ENCODE measurements at places on chromosomes 3 and 15.

DNA sequence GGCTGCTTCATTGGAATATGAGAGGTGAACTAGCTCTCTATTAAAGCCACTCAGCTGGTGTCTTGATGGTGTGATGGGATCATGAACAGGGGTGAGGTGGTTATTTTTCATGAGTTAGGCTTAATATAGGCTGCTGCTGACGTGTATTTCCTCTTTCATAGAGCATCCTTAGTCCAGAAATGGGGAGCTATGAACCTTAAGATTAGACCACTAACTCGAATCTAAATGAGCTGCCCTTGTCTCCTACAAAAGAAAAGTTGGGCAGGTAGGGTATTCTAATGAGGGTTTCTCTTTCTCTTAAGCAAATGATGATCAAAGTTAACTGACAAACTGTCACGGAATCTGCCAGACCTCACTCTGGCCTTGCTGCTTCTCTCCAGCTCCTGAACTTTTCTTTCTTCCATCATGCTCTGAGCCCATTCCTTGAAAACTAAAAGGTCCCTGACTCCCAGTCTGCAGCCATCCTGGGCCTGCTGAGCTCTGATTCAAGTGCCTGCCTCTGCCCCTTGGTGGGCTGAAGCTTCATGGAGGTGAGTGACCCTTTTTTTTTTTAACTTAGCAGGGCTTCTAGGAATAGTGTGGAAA, at the start of gene TRIM69:
TRIM69 (plus strand) TSS at position 348 of the 585 bp plus-strand sequence; CDS start at position 525, 177 bp downstream.
- no peak for DNase-seq

DNA sequence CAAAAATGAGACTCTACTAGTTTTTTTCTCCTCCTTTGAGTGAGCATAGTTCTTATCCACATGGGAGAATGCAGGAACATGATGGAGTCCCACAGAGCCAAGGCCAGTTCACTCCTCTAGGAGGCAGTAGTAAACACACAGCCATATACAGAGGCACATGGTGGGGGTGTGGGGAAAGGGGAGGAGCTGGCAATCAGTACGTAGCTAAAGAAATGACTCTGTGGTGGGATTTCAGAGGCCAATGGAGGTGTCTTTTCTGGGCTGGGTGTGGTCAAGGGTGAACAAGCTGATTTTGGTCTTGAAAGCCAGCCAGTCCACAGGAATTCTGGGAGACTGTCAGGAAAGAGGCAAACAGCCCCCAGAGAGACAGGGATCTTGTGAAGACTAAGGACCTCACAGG, 6.6 kb upstream of the RAB11A start:
- DNase-seq, result peak; percentile 58

- no peak for DNase-seq
Observed at GRCh38 chr3:99720985-99721632, 82.7 kb downstream of the COL8A1 start.

- DNase-seq, result no peak
Observed at GRCh38 chr3:128229106-128229857, 76.0 kb downstream of the EEFSEC start.

DNA sequence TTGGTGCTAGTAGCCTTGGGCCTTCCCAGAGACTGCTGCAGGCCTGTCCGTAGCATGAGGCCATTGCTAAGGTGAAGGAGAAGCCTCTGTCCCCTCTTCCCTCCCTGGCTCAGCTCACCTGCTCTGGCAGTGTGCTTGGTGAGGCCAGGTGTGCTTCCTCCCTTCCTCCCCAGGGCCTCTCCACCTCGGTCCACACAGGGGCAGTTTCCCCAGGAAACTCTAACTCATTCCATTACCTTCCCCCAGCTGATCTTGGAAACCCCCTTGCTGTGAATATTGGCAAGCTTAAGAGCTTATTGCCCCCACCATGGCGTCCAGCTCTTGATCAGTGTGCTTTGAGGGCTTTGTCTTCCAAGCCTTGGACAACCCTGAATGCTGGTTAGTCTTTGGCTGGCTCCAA, 52.7 kb downstream of the ZNF445 start:
- no peak for DNase-seq

DNA sequence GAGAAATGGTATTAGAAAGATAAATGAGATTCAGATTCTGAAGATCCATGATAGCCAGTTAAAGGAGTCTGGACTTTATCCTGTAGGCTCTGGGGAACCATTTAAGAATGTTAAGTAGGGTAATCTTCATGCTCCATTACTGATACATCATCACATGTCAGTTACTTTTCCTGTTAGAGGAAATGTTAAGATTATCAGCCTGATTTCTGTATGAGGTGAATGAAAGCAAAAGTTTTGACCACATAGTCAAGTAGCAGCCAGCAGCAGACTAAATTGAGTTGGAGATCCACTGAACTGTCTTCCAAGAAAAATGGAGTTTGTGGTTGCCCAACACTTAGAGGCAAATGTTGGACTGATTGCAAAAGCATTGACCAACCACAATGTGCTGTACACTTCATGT, 4.7 kb upstream of the COPB2 start:
- DNase-seq, result no peak

DNA sequence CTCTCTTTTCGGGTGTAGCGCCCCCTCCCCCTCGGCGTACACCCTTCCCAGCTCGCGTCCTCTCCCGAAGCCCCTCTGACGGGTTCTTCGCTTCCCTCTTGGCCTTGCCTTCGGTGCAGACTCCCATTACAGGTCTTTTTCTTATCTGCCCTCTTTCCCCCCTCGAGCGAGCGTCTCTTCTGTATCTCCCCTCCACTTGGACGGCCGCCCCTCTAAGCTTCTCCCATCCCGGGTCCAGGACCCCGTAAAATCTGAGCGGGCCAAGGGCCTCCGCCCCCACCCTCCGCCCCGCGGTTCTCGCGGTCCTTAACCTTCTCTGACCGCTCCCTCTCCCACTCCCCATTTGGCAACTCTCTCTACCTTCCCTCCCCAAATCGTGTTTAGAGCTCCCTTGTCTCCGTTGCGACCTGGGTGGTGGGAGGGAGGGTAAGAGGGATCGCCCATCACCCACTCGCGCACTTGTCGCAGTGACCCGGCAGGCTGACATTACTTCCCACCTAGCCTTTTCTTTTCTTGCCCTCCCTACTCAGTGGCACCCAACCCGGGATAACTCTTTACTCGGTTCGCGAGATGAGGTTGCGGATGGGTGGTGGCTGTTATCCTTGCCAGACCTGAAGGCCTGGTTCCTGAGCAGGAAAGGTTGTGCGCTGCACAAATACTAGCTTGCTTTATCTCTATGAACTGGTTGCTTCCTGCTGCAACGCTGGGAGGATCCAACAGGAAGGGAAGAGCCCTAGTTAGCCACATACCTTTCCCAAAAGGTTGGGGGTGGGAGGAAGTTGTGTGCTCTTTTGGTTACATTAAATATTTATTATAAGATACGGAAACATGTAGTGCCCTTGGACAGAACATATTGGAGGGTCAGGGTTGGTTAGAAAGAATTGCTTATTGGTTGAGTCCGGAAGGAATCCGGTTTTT, 922 bp downstream of the RAB11A start:
- no peak for DNase-seq
